T-cell (primary cell): ENCODE measurements at places on chromosomes 3 and 15. TPM values are rescaled to one million over a fixed set of nuclear protein-coding genes. Genes with fewer than 3 reads are reported as not detected.

DNA sequence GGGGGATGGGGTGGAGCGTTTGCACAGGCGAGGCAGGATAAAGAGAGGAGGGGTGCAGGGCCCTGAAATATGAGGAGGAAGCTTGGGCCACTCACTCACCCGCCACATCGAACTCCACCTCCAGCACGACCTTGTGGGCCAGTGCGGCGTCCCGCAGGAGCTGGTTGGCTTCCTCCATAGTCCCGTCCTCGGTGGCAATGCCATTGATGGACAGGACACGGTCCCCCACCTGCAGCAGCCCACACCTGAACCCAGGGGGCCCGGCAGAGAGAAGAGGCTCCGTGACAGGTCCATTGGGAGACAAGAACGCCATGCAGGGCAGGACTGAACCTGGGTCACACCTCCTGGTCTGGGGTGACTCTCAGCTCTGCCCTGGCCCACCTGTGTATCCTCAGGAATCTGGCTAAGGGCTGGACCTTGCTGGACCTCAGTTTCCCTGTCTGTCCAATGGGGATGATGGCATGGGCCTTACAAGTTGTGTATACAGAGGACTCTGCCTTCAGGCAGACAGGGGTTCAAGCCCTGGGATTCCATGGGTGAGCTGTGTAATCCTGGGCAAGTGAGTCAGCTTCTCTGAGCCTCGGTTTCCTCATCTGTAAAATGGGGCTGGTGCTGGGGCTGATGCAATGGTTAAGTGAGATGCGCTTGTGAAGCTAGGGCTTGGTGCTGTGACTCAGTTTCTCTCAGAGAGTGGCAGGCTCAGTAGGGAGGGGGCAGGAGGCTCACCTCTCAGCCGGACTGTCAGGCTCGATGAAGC lies 26.4 kb downstream of the GRIP2 start:
- no peak overlapping the region for H3K4me3 ChIP-seq
- H3K36me3 ChIP-seq: no peaks in the 10 kb centered on the region
- H3K27me3 ChIP-seq: peaks cover 13% of the 10 kb centered on the region
- H3K27ac ChIP-seq: no peak overlapping the region

DNA sequence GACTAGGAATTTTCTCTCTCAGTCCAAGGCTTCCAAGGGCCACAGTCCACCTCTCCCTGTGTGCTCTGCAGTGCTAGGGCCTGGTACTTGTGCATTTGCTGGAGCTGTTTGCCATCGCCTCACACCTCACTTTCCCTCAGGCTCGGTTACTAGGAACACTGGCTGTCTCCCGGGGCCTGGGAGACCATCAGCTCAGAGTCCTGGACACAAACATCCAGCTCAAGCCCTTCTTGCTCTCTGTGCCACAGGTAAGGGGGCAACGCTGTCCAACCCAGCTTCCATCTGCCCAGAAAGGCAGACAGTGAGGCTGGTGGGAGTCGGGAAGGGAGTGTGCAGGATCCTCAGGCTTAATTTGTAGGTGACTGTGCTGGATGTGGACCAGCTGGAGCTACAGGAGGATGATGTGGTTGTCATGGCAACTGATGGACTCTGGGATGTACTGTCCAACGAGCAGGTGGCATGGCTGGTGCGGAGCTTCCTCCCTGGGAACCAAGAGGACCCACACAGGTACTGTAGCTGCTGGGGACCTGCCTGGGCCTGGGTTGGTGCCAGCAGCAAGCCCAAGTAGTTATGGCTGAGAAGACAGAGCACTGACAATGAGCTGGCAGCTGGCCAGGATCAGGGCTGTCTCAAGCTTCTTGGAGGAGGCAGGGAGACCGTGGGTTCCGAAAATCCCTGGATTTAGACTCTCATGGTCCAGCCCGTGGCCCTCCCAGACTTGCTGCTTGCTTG lies 3.4 kb downstream of the PPM1M start:
- peak overlapping the region; percentile 89 for H3K27ac ChIP-seq
- no peaks in the 10 kb centered on the region for H3K27me3 ChIP-seq
- H3K36me3 ChIP-seq: peaks cover 15% of the 10 kb centered on the region
- DNase-seq: no peak
- no peak overlapping the region for H3K4me3 ChIP-seq

- no peaks in the 10 kb centered on the region for H3K36me3 ChIP-seq
- peak; percentile 60 for DNase-seq
- peak overlapping the region; percentile 91 for H3K27ac ChIP-seq
Observed at GRCh38 chr15:90097475-90097874, 4.8 kb downstream of the IDH2 start.

GRCh38 chr3:112397556-112397955 lies 64.6 kb downstream of the CD200 start:
- no peaks in the 10 kb centered on the region for H3K36me3 ChIP-seq
- no peak overlapping the region for H3K4me3 ChIP-seq
- no peaks in the 10 kb centered on the region for H3K27me3 ChIP-seq
- H3K4me1 ChIP-seq: no peaks in the 10 kb centered on the region
- no peak for DNase-seq

- peaks cover 35% of the 10 kb centered on the region for H3K4me1 ChIP-seq
- no peaks in the 10 kb centered on the region for H3K27me3 ChIP-seq
- DNase-seq: no peak
- no peak overlapping the region for H3K4me3 ChIP-seq
- H3K27ac ChIP-seq: peak overlapping the region; percentile 64
- H3K36me3 ChIP-seq: no peaks in the 10 kb centered on the region
Observed at GRCh38 chr15:28947221-28947674, 61.5 kb downstream of the APBA2 start.

DNA sequence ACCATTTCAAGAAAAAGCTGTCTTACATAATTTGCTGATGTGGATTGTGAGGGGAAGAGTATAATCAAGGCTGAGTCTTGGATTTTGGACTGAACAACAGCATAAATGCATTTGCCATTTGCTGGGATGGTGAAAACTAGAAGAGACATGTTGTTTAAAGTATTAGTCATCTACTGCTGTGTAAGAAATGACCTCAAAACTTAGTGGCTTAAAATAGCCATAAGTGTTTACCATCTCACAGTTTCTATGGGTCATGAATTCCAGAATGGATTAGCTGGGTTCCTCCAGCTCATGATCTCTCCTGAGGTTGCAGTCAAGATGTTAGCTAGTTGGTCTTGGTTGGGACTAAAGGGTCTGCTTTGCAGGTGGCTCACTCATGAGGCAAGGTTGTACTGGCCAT lies 66.2 kb downstream of the SCN11A start:
- H3K4me3 ChIP-seq: no peak overlapping the region
- no peak overlapping the region for H3K27ac ChIP-seq
- H3K4me1 ChIP-seq: no peaks in the 10 kb centered on the region
- DNase-seq: no peak
- no peaks in the 10 kb centered on the region for H3K36me3 ChIP-seq
- H3K27me3 ChIP-seq: peaks cover 18% of the 10 kb centered on the region

Gene AGTR1
- total RNA-seq: not detected

Gene MINAR1
- 0.43 TPM for total RNA-seq

Gene PLAAT1
- not detected for total RNA-seq

Gene TMEM207
- total RNA-seq: not detected

Gene C15orf39
- total RNA-seq: 38.7 TPM

Gene CCDC80
- total RNA-seq: not detected
